ENCODE measurements at places on chromosomes 3 and 15.

DNA sequence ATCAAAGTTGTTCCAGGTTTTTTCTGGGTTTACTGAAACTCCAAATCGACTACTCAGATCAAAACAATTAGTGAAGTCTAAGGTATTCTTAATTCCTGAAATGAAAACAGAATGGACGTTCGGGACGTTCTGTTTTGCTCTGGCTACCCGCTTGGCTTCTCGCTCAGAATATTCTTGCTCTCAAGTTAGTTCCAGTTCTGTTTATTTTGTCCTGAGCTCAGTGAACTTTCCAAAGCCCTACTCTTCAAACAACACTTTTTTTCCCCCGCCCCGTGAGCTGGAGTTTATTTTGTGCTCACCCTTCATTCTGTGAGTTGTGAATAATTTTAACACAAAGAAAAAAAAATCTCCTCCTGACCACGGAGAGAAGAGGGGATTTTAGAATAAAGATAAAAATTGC, 72.6 kb downstream of the SAMMSON start:
- DNase-seq = no peak

DNA sequence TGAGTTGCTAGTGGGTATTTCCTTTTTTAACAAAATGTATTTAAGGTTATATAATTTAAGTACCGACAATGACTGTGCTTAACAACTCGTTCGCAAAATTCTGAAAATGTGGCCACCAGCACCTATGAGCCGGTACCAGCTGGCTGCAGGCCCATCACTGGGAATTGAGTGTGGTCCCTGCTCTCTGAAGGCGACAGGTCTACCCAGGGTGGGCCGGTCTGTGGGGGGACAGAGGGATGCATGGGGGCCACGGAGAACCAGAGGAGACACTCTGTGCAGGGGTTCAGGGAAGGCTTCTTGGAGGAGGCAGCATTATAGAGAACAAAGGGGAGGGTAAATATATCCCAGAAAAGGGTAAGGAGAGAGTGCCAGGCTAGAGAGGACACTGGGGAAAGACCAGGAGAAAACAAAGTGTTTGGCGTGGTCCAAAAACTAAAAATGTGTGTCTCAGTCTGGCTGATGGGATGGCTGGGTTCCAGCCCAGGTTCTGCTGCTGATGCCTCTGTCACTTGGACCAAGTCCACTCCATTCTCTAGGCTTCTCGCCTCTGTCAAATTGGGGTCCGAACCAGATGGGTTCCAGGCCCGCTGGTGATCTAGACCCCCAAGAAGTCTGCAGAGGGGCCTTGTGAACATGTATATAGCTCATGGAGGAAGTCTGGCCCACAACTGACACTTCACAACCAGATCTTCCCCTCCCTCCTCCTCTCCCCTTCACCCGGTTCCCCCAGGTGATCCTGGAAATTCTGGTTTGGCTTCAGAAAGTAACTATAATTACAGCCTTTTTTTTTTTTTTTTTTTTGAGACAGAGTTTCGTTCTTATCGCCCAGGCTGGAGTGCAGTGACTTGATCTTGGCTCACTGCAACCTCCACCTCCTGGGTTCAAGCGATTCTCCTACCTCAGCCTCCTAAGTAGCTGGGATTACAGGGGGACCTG, 10.7 kb upstream of the CYP11A1 start:
- no peak for DNase-seq

GRCh38 chr3:167733961-167734497, 663 bp downstream of the PDCD10 start:
- no peak for DNase-seq

DNA sequence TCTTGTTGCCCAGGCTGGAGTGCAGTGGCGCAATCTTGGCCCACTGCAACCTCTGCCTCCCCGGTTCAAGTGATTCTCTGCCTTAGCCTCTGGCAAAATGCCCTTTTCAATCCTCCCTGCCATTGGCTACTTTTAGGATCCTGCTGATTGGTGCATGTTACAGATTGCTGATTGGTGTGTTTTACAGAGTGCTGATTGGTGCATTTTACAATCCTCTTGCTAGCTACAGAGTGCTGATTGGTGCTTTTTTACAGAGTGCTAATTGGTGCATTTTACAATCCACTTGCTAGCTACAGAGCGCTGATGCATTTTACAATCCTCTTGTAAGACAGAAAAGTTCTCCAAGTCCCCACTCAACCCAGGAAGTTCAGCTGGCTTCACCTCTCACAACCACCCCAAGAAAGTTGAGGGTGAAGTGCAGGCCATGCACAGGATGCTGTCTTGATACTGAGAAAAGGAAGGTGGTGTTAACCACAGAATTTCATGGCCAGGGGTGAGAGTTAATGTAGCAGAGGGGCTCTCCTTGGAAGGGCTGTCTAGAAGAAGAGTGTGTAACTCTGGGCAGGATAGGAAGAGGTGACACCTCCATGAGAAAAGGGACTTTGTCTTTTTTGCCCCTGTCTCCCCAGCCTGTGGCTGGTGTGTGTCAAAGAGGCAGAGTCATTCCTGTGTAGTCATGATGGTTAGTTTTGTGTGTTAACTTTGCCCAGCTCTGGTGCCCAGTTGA, 145.9 kb downstream of the APBA2 start:
- no peak for DNase-seq

- no peak for DNase-seq
These were observed 973.7 kb downstream of the MCTP2 start for GRCh38 chr15:95205077-95205476.

- no peak for DNase-seq
These were observed 44.7 kb upstream of the NR2C2 start for GRCh38 chr3:14902719-14903118.

- no peak for DNase-seq
These were observed 5.7 kb downstream of the NR2F2 start for GRCh38 chr15:96336108-96336595.

- no peak for DNase-seq
These were observed 707.2 kb downstream of the NTRK3 start for GRCh38 chr15:87549296-87549695.

- peak; percentile 50 for DNase-seq
These were observed 60.5 kb downstream of the SH3BP5 start for GRCh38 chr3:15271785-15272381.

DNA sequence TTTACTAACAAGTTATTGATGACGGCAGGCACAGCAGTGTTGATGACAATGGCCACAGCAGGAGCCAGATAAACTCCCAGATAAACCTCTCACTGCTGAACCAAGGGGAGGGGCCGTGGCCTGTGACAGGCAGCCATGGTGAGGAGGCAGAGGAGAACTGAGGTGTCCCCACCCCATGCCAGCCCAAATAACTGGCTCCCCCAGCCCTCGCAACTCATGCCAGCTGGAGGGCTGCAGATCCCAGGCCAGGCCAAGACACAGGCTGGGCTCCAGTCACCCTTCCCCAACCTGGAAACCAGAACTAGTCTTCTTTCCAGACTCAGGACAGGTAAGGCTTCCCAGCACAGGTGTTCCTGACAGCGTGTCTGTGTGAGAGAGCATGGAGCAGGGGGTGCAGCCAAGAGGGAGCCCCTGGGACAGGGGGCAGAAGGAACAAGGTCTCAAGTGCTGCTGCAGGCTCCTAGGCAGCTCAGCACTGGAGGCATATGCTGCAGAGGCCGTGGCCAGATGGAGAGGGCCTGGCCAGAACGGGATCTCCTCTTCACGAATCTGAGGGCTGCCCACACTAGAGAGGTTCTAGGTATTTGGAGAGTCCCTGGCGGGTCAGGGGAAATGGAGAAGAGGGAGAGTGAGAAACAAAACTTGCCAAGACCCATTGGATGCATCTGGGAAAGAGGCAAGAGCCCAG, 15.9 kb downstream of the PLA2G4F start:
- DNase-seq = no peak

GRCh38 chr3:23994244-23994569, 49.1 kb downstream of the NR1D2 start:
- no peak for DNase-seq

GRCh38 chr15:88440021-88440420, 27.2 kb downstream of the MRPL46 start:
- no peak for DNase-seq

DNA sequence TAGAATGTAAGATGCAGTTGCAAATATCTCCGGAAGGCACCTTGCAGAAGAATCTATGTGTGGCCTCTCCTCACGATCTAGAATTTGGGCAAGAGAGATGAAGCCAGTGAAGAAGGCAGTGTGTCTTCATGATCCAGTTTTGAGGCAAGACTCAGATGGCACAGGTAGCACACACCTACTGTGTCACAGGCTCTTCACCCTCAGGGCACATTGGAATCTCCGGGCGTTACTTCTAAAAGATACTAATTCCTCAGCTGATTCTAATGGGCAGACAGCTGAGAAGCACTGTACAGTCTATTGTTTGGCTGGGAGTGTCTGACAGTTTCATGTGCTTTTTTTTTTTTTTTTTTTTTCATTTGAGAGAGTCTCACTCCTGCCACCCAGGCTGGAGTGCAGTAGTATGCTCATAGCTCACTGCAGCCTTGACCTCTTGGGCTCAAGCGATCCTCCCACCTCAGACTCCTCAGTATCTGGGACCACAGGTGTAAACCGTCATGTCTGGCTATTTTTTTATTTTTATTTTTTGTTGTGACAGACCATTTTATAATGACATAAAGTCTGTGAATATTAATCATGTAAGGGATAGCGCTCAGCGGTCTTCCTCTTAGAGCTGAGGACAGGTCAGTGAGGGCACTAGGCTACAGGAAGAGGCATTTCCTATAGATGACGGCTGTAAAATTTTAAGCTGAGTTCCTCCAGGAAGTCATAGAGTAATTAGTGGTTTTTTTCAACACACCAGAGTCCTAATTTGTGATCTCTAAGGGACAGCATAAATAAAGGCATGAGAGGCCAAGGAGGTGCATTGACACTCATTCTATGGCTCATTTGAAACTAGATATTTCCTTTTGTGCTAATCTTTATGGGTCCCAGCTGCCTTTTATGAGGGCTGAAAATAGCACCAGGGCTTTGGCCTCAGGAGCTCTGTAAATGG, 4.0 kb downstream of the C3orf52 start:
- DNase-seq = no peak

DNA sequence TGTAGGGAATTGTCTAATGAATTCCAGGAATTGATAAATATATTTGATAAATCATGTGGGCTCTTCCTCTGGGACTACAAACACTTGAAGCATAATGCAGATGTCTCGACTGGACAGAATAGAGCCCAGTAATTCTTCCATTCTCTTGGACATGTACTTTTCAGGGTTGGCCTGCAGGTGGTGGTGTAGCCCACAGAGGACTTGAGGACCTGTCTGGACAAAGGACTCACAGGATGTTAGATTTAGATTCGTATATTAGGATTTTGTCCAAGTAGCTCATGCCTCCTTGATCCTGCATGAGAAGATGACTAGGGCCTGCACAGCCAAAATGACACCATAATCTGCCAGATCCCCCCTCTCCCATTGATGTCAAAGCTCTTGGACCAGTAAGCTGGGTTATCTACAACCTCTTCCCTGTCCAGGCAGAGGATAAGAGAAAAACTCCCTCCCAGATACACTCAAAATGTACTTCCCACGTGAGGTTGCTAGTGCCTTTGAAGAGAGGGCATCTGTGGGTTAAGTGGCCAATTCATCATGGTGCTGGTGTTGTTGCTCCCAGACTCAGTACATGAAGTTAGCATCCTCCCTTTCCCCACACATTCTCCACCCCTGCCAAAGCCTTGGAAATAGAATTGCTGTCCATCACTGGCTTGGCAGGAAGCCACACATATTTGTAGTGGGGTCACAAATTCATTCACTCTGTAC, 88.6 kb upstream of the ZNF280D start:
- DNase-seq = no peak

DNA sequence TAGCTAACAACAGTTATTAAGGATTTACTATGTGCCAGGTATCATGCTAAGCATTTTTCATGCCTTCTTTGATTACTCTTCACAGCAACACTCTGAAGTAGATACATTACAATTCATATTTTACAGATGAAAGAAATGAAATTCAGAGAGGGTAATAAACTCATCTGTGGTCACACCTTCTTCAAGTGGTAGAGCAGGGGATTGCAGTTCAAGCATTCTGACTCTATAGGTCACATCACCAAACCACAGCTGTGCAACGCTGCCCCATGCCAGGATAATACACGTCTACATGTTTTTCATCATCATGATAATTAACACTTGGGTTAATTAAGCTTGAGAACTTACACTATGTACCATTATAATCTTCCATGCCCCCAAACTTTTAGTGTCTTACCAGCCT, 98.5 kb downstream of the LRRC3B start:
- DNase-seq = no peak

- no peak for DNase-seq
These were observed 32.1 kb downstream of the ILDR1 start for GRCh38 chr3:121989943-121990342.

DNA sequence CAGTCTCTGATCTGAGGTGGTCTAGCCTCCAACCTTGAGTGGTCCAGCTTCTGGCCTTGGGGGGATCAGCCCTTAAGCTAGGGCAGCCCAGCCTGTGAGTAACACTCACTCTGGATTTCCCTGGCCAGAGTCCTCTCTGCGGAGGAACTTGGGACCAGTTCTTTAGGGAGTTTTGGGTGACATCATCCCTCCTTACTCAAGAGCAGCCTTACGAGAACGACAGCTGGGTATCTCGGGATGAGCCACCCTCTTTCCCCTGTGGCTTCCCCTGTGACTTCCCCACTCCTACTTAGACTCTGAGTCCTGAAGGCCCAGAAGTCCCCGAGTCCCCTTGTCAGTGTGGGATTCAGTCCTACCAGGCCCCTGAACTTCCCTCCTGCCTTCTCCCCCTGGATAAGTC, 10.2 kb upstream of the PLXND1 start:
- DNase-seq = no peak

DNA sequence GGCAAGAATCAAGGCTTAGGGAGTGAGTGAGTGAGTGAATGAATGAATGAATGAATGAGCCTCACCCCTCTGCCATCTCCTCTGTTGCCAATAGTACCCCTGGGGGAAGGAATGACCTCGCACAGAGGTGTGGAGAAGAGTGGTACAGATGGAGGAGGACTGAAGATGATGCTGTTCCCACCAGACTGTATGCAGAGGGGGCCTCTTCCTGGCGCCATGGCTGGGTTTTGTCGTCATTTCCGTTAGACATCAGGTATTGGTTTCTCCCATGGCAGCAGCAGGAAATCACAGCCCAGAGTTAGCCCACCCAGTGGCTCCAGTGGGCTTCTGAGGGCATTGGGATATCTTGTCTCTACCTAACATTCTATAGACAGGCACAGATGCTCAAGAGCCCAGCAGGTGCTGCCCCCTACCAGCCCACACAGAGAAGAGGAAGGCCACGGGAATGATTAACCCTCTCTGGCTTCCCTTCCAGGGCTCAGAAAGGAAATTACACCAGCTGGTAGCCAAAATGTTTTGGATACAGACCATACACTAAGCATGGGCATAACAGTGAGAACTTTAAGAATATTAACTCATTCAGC, 109.8 kb upstream of the SLC6A11 start:
- no peak for DNase-seq

- no peak for DNase-seq
These were observed 19.4 kb downstream of the PLSCR1 start for GRCh38 chr3:146524961-146525360.

DNA sequence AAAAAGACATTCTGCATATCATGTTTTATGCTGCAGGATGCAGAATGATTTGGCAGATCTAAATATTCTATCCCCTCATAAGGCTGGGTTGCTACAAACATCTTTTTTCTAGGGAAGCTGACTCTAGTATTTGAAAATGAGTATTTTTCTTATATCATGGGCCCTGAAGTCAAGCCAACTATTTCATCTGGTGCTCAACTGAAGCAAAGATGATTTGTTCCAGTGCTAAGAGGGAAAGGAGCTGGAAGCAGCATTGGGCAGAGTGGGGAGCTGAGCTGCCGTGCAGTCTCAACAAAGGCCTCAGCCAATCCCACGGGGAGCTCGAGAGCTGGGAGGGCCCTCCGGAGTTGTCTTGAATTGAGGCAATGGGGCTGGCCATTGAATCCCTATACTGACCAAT, 155.3 kb upstream of the SLCO3A1 start:
- no peak for DNase-seq

- no peak for DNase-seq
These were observed 109.5 kb downstream of the ST8SIA2 start for GRCh38 chr15:92502930-92503857.

- no peak for DNase-seq
These were observed 11.7 kb upstream of the FSTL1 start for GRCh38 chr3:120462409-120462959.

All from stimulated activated CD4-positive, alpha-beta T cell treated with anti-CD3 and anti-CD28 coated beads, TNF-alpha, amount 100 ng/mL, for 4 hours (primary cell).